ENCODE measurements at places on chromosomes 1 and 21.

- no peak for DNase-seq
Measured at GRCh38 chr1:207826557-207827487, 75.0 kb downstream of the CD46 start.

- no peak for DNase-seq
Measured at GRCh38 chr1:156550346-156550745, 22.0 kb downstream of the IQGAP3 start.

DNA sequence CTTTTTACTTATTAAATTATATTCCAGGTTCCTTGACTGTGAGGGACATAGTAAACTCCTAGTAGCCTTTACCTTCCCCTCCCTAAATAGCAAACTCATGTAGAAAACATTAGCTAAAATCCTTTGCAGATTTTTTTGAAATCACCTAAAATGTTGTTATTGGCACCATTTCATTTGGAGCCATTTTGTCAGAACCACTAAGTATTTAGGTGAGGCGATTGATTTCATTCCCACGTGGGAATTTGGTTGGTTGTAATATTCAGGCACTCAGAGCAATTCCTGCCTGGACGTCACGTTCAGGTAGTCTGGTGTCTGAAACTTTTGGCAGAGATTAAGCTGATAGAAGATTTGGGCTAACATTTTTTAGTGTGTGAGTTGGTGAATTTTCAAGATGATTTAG is 84.3 kb downstream of the CAMTA1 start:
- no peak for DNase-seq

GRCh38 chr1:230745071-230745470 is 2.1 kb upstream of the CAPN9 start:
- DNase-seq, result no peak

GRCh38 chr21:38284216-38284615 is 27.4 kb downstream of the KCNJ15 start:
- DNase-seq, result no peak

DNA sequence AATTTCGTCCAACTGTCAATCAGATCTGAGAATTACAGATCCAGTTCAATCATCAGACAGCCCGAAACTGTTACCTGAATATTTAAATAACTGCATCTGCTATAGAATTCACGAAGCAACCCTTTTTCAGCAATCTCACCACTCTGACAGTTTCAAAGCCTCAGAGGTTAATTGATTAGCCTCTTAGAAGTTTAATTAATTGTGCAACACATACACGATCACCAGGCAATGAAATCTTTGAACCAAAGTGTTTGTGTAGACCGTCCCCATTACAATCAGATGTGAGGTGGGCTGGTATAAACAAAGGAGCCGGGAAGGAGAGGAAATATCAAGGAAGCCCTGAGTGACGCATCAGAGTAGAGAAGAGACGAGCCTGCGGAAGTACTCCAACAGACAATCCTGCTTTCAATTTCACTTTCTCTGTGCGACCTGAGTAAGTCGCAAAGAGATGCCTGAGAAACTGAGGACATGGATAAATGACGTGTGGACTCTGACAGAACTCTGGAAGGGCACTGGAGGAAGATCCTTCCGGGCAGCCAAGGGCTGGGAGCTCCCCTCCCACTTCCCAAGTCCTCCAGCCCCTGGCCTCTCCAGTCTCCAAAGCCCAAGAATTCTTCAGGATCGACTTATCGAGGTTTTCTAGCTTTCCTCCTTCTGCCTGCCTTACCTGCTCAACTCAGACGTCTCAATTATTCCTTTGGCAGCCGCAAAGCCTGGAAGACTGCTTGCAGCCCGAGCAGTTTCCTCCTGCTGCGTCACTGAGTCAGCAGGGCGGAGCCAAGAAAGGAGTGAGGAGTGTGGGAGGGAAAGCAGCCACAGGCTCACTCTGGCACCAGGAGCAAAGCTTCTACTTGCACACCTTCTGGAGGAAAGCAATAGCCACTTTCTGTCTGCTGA is at the start of gene RNASEL:
RNASEL (minus strand) TSS at position 757 of the 897 bp plus-strand sequence. CDS start 2,450 bp downstream, outside the sequence.
- peak; percentile 43 for DNase-seq

- DNase-seq, result no peak
Measured at GRCh38 chr1:195908121-195908520, 700.1 kb downstream of the KCNT2 start.

- no peak for DNase-seq
Measured at GRCh38 chr1:152520561-152521090, 6.3 kb downstream of the CRCT1 start.

DNA sequence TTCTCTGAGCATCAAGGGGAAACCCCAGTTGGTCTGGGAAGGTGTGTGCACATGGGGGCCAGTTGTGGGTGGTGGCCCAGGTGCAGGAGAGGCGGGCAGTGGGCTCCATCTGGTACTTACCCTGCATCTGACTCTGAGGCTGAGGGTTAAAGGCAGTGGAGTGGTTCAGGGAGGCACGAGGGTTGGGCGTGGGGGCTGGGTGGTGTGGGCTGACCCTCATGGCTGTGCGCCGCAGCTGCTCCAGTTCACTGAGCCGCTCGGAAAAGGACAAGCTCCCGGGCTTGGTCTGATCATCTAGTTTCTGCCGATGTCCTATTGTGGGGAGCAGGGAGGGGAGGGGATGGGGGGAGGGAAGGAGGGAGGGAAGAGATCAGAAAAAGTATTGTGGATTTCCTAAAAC is 165.5 kb downstream of the CLIC6 start:
- DNase-seq, result no peak

GRCh38 chr1:184376369-184376768 is 10.5 kb upstream of the C1orf21 start:
- DNase-seq, result no peak

- DNase-seq, result no peak
Measured at GRCh38 chr21:46093668-46094400, 4.1 kb upstream of the COL6A2 start.

DNA sequence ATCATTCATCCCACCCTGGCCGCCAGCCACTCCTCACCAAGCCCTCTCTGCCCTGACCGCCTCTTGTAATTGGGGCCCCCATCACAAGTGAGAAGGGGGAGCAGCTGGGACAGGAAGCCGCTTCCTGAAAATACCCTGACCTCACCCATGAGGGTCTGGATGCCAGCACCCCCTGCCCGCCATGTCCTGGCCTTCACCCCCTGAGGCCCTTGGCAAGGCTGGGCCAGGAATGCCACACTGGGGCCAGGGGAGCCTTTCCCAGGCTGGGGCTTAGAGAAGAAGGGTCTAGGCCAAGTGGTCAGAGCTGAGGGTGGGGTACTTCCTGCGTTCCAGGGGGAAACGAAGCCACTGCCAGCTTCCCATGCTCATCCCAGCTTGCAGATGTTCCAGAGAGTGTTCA is 60.5 kb downstream of the TAS1R2 start:
- no peak for DNase-seq

- DNase-seq, result no peak
Measured at GRCh38 chr1:205521686-205522085, 17.2 kb downstream of the CDK18 start.

DNA sequence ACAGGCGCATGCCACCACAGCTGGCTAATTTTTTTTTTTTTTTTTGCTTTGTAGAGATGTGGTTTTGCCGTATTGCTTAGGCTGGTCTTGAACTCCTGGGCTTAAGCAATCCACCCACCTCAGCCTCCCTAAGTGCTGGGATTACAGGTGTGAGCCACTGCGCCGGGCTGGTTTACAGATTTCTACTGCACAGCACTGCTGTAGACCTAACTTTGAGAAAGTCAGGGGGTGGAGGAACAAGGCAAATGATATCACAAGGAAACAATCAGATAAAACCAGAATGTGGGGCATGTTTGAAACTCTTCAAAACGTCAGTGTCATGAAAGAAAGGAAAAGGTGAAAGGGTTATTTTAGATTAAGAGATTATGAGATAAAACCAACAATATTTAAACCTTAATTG is 45.3 kb downstream of the URB2 start:
- no peak for DNase-seq

DNA sequence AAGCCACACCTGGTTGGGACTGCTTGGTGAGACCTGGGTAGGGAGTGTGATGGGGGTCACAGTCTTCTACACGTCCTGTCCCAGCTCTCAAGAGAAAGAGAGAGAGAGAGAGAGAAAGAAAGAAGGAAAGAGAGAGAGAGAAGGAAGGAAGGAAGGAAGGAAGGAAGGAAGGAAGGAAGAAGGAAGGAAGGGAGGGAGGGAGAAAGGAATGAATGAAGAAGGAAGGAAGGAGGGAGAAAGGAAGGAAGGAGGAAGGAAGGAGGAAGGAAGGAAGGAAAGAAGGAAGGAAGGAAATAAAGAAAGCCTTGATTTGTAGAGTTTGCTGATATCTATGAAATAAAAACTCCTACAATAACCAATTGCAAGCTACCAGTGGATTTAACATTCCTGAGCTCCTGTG is 28.5 kb upstream of the SOX13 start:
- no peak for DNase-seq

GRCh38 chr1:154847891-154848290 is 22.2 kb downstream of the KCNN3 start:
- no peak for DNase-seq

- DNase-seq, result no peak
Measured at GRCh38 chr1:5744911-5745799, 247.1 kb downstream of the NPHP4 start.

- no peak for DNase-seq
Measured at GRCh38 chr1:153573351-153573750, 7.7 kb upstream of the S100A2 start.

DNA sequence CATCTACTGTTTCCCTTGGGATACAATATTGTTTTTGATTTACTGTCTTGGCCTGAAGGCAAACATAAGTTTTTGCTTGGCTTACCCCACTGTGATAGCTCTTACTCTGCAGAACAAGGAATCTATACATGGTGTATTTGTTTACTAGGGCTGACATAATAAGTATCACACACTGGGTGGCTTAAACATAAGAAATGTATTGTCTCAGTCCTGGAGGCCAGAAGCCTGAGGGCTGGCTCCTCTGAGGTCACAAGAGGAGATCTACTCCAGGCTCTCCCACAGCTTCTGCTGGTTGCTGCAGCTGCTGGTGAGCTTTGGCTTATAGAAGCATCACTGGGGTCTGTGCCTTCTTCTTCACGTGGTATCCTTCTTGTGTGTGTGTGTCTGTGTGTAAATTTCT is 30.7 kb upstream of the IGSF5 start:
- DNase-seq, result no peak

GRCh38 chr1:42034426-42034825 is 115.7 kb upstream of the HIVEP3 start:
- DNase-seq, result no peak

DNA sequence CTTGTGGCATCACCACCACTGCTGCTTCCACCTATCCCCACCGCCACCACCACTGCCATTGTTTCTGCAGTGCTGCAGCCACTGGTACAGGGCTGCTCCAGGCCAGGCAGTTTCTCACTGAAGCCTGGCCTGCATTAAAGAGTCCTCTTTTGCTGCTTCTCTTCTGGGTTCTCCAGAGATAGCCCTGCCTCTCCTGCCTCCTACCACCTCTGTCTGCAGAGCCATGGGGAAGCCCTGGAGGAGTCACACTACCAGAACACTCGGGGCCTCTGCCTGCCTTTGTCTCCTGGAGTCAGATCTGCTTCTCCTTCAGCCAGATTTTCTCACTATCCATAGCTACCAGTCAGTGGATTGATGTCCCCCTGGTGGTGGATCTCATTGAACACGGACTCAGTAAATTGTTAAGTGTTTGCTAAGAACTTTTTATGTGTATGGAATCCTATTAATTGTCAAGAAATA is 37.7 kb upstream of the DDAH1 start:
- DNase-seq, result no peak

- DNase-seq, result no peak
Measured at GRCh38 chr1:53552146-53552861, 93.1 kb downstream of the DMRTB1 start.

GRCh38 chr1:36174713-36175112 is 18.8 kb downstream of the MAP7D1 start:
- DNase-seq, result no peak

- no peak for DNase-seq
Measured at GRCh38 chr1:92441697-92442342, 44.9 kb downstream of the GFI1 start.

DNA sequence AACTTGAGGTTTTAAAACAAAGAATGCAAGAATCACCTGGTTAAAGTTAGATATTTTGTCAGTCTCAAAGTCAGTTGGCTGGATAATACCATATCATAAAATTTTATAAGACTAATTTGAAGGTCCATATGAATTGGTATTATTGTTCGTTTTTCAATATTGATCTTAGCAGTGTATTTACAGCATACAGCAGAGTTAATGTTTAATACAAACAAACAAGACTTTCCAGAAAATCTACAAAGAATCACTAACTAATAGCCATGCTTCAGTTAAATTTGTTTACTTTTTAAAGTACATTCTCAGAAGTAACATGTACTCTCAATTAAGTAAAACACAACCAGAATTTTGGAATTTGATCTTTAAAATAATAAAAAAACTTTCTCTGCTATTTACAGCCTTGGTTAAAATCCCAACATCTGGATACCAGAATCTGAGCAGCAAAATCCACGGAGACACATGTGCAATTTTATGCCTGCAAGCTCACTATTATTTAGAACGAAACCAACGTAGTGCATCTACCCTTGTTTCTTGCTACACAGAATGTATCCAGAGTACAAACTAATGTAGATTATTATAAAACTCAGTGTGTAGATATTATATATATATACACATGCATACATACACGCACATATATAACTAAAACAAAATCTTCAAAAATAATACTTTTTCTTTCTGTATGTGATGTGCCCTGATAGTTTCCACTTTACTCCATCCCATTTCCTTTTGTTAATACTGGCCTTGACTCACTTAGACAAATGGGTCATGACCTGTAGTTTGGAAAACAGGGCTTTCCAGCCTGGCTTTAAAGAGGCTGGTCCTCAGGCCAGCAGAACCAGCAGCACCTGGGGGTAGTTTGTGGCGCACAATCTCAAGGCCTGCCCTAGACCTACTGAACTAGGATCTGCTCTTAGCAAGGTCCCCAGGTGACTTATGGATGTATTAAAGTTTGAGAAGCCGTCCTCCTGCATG is 63.6 kb upstream of the ERG start:
- DNase-seq, result no peak

GRCh38 chr1:114607223-114607622 is 25.8 kb upstream of the BCAS2 start:
- DNase-seq, result no peak

- no peak for DNase-seq
Measured at GRCh38 chr1:36778740-36779139, 255.6 kb downstream of the GRIK3 start.

DNA sequence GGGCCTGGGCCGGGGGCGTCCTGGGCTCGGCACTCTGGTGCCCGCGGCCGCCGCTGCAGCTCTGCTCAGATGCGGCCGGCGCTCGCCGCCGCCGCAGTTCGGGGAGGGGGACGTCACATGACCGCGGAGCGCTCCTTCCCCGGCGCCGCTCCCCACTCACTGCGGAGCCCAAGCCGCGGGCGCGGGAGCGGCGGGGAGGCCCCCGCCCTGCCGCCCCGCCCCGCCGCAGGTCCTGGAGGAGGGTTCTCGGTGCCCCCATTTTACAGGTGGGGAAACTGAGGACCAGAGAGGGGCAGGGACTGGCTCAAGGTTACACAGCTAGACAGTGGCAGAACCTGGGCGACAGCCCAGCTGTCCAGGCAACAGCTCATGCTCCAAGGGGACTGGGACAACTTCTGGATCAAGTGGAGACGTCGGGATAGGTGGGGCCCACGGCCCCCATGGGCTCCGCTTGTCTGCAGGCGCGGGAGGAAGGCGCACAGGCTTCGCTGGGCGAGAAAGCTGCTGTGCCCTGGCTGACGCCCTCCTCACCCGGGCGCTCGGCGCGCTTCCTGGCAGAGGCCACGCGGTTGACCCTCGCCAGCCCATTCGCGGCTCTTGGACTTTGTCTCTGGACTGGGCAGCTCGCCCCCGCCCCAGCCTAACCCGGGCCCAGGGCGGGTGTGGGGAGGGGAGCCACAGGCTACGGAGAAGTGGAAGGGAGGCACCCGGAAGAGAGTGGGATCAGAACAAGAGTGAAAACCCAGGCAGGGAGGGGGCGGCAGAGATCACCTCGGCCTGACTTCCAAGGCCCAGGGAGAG is at the start of gene RAP1GAP:
RAP1GAP (minus strand) TSS at position 100 of the 801 bp plus-strand sequence. CDS start 49,325 bp downstream, outside the sequence.
- DNase-seq, result no peak
